DND-41 (cell line): ENCODE measurements at places on chromosomes 4 and X.

- no peak for DNase-seq
These were observed at the start of gene XAGE5 for GRCh38 chrX:52811065-52811625. XAGE5 (plus strand) TSS chrX:52811287; CDS start chrX:52812567, 1,280 bp downstream.

GRCh38 chr4:185758807-185759206 lies 53.2 kb downstream of the SORBS2 start:
- no peak for DNase-seq

DNA sequence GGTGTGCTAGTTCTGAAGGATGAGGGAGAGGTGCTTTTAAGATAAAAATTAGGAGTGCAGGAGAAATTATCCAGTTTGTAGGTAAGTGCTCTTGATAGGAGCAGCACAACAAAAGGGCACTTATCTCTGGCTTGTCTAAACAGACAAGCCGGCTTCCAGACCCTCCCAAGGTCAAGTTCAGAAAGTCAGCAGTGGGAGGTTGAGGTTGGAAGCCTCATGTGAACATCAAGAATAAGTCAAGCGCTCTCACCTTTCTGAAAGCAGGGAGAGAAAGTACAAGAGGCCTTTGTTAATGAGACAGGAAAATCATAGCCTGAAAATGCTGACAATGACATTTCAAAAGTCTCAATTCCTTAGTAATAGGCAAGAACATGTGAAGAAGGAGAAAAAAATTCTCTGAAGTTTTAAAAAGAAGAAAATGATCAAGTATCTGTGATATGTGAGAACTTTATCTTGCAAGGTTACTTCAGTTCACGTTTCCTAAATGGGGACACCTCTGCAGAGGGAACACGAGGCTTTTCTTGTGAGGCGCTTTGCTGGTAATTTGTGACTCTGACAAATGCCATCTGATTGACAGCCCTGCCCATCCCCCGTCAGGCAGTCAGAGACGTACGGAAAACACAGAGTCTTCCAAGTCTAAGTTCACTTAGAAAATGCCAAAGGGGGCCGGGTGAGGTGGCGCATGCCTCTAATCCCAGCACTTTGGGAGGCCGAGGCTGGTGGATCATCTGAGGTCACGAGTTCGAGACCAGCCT lies 62.2 kb downstream of the TIGD2 start:
- no peak for DNase-seq

- no peak for DNase-seq
These were observed 38.6 kb downstream of the ALG13 start for GRCh38 chrX:111719426-111720210.

- no peak for DNase-seq
These were observed 17.3 kb downstream of the COQ2 start for GRCh38 chr4:83267121-83267829.

DNA sequence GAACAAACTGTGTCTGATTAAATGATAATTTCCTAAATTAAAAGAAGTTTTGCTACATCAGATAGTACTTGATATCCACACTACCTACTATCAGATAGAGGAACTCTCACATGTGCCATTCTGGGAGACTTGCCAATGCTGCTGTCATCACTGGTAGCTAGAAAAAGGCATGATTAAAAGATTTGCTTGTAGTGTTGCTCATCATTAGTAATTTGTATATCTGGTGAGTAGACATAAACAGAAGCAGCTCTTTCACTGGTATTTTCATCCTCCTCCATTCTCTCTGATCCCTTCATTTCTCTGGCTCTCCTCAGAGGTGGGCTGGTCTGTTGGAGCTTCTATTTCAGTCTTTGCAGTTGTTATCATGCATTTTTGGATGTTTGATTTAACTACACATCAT lies 56.0 kb downstream of the SPRY1 start:
- DNase-seq: no peak

DNA sequence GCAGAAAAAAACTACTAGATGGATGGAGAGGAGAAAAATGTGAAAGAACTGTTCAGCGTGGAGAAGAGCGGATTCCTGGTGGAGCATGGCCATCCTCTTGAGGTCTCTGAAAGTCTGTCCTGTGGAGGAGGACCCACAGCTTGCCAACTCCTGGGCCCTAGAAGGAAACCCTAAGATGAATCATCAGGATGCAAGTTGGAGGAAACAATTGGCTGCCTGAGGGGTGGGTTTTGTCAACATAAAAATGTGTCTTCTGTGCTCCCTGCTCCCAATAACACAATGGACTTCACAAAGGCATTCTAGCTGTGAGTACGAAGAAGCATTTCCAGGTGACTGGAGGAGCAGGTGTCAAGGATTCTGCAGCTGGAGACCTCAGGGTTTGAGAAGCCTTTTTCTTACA lies 37.2 kb downstream of the CNGA2 start:
- no peak for DNase-seq

GRCh38 chr4:68358988-68359387 lies 9.1 kb upstream of the YTHDC1 start:
- DNase-seq: no peak

- no peak for DNase-seq
These were observed 57.0 kb downstream of the RTL9 start for GRCh38 chrX:110415440-110416170.

GRCh38 chrX:93673056-93673868 lies at the start of gene NAP1L3:
NAP1L3 (minus strand) TSS chrX:93673578; CDS start chrX:93673304, 274 bp downstream.
- no peak for DNase-seq

DNA sequence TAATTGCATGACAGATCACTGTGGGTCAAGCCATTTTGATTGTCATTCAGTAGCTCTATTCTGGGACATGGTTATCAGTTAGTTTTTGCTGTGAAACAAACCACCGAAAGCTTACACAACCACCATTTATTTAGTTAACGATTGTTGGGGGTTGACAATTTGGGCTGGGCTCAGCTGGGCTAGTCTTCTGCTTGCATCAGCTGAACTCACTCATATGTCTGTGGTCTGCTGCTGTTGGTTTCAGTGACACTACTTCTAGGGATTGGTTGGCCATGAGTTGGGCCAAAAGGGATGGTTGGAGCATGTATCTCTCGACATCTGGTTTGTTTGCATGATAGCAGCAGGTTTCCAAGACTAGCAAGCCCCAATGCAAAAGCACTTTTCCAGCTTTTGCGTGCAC lies 5.3 kb upstream of the SMIM10 start:
- DNase-seq: no peak

DNA sequence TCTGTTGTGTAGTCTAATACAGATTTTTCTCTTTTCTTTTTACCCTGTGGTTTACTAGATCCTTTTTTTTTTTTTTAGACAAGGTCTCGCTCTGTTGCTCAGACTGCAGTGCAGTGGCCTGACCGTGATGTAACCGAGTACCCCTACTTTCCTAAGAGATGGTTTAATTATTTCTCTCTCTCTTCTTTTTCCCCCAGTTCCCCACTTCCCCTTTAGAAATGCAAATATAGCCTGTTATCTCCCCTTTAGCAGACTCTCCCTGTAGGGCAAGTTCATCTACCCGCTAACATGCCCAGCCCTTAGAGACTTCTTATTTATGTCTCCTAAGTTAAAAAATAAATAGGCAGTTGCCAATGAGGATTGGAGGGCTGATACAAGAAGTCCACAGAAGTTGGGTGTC lies 4.5 kb downstream of the SNX25 start:
- no peak for DNase-seq

GRCh38 chr4:53801373-53801772 lies 210.1 kb upstream of the LNX1 start:
- DNase-seq: no peak

- DNase-seq: no peak
These were observed 7.6 kb upstream of the DCLK2 start for GRCh38 chr4:150070464-150071170.

DNA sequence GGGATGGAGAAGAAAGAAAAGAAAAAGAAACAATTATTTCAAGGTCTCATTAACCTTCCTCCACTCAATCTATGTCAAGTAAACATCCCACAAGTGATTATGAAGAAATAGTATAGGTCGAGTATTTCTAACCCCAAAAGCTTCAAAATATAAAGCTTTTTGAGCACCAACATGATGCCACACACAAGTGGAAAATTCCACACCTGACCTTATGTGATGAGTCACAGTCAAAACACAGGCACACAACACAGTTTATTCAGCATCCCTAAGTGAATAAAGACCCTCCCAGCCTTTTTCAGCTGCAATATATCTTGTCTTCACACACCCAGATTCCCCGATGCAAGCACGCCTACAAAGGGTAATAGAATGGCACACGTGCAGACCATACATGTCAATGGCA lies 51.7 kb upstream of the VEGFC start:
- DNase-seq: no peak

DNA sequence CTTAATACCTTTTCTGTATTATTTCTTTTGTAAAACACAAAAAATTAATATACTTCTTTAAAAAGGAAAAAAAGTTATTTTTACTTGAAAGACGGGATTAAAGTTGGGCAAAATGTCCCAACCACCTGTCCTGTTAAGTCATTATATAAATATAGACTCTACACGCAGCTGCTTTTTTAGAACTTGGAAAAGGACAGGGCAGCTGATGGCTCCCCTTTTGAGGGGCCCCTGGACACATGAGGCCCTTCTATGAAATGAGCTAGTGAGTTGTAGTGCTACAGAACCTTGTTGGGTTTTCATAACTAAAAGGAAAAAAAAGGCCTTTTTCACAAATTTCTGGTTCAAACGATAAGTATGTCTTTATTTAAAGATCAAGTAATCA lies 600 bp upstream of the BEX2 start:
- DNase-seq: no peak

GRCh38 chrX:105273326-105273725 lies 52.8 kb upstream of the TEX13A start:
- no peak for DNase-seq

DNA sequence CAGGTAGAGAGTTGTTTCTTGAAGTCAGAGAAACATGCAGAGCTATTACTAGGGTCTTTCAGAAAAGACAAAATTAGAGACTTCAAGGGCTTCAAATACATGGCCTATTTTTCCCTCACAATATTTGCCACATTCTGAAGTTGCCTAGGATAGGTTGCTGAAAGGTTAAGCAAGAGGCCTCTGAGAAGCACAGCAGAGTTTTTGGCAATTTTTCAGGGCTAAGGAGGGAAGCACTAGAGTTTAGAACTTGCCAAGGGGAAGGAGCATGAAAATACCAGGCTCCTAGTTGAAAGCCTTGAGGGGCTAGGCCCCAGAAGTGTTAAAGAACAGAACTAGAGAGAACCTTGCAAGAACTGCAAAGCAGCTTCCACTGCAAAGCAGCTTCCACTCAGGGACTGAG lies 86.4 kb downstream of the ANAPC10 start:
- DNase-seq: no peak

DNA sequence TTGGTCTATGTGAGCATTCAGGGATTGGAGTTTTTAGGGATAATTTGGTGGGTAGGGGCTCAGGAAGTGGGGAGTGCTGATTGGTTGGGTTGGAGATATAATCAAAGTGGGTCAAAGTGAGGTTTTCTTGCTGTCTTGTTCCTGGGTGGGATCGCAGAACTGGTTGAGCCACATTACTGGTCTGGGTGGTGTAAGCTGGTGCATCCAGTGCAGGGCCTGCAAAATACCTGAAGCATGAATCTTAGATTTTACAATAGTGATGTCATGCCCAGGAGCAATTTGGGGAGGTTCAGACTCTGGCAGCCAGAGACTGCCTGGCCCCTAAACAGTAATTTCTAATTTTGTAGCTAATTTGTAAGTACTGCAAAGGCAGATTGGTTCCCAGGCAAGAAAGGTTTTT lies 665.6 kb upstream of the PRKX start:
- no peak for DNase-seq

DNA sequence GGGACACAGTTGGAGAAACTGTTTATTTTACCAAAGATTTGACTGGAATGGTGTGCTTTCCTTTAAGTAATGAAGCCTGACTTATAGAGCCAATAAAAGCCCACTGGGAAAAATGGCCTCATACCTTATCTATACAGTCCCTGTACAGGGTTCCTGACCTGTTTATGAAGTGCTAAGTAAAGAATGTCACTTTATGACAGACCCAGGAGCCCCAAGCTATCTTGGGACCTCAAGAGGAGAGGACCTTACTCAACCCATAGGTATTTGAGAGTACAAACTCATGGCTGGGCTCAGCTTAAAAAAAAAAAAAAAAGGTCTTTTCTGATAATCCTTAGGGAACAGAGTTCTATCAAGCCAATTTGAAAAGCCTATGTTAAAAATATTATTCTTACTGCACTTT lies 1389.3 kb downstream of the RAPGEF2 start:
- DNase-seq: no peak

DNA sequence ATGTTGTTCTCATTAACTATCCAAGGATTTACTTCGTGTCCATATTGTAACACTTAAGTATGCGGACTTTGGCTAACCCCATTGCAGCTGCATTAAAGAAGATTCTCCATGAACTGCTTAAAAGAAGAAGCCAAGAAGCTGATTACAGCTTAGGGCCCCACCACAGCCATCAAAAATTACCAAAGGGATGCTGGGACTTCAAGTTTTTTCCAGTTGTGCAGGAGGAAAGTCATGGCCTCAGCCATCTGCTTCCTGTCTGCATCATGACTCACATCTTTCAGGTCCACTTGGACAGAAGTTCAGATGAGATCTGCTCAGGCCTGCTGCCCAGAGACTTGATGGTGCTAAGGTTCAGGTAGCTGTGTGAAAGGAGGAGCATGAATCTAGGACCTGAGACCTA lies 38.8 kb upstream of the CAPN6 start:
- no peak for DNase-seq

- no peak for DNase-seq
These were observed 158.0 kb upstream of the GYPA start for GRCh38 chr4:144298519-144298918.

GRCh38 chr4:107278791-107279483 lies 242.8 kb upstream of the DKK2 start:
- no peak for DNase-seq

DNA sequence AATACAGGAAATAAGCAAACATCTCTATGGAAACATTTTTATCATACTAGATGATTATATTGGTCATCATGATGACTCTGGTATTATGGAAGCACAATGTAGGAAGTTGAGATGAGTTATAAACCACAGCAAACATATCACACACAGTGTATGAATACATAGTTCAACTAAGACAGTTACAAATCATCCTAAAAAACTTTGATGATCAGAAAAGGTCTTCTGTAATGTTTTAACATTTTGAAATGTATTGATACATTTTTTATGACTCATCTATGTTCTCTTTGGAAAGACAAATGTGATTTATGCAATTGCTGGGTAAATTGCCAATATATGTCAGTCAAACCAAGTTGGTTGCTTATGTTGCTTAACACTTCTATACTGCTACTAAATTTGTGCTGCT lies 4.8 kb downstream of the CXCL3 start:
- no peak for DNase-seq
